ENCODE measurements at places on chromosomes 2 and 18.

DNA sequence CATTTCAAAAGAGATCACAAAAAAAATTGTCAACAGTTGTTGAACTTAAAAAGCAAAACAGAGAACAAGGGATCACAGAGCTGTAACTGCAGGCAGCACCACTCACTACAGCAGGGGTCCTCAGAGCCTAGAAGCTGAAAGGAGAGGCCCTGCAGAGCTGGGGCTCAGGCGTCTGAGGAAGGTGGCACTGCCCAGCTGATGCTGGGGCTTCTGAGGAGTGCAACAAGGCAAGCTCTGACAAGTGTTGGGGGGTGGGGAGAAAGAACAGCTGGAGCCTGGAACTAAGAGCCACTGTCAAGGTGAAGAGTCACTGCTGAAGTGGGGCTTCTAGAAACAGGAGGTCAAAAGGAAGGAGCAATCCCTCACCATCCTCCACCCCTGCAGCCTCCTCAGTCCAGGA is 46.2 kb downstream of the FTCDNL1 start:
- DNase-seq = no peak

- DNase-seq = peak; percentile 15
These were observed 6.4 kb upstream of the PTPN4 start for GRCh38 chr2:119753041-119753929.

- peak; percentile 38 for DNase-seq
These were observed 20.5 kb upstream of the KIF1A start for GRCh38 chr2:240840435-240841060.

DNA sequence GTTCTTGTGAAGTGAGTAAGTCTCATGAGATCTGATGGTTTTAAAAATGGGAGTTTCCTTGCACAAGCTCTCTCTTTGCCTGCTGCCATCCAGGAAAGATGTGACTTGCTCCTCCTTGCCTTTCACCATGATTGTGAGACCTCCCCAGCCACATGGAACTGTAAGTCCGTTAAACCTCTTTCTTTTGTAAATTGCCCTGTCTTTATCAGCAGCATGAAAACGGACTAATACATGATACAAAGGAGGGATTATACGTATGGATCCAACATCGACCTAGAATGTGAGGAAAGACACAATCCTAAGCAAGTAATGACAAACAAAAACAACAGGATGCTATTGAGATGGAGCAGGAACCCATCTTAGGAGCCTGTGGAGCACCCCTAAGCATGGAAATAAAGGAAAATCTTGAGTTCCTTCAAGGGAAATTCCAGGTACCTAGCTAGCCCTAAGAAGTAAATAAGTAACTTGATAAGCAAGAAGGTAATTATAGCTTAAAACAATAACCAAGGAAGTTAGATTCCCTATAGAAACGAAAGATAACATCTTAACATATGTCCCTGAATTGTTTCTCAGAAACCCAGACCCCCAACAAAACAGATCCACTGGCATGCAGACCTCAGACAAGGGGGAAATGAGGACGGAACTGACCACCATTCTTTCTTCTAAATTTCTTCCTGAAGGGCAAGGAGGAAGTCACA is 1.5 kb upstream of the TNFRSF11A start:
- no peak for DNase-seq

DNA sequence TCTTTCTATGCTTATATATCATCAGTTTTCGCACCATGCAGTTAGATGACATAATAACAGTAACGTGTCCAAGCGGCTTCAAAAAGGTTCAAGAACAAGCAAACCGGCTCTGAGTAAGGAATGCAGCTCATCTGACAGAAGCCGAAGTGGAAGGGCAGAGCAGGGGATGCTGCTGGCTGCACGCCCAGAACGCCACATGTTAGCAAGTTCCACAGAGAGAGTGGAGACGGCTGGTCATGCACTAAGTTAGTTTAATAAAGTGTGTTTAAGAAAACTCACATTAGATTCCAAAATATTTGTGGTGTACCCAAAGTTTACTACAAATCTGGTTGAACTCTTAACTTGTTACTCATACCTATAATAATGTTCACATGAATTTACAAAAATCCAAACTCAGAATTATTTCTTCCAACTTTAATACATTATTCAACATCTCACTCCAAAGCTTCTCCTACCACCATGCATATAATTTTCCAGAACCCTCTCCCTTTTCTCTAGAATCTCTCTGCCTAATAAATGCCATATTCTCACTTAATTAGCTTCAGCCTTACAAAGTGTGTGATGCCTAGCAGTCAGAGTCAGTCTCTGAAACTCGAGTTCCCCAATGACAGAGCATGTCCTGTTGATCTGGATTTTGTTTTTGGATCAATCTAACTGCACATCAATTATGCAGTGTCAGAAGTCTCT is 170.0 kb downstream of the DNAH7 start:
- peak; percentile 43 for DNase-seq

DNA sequence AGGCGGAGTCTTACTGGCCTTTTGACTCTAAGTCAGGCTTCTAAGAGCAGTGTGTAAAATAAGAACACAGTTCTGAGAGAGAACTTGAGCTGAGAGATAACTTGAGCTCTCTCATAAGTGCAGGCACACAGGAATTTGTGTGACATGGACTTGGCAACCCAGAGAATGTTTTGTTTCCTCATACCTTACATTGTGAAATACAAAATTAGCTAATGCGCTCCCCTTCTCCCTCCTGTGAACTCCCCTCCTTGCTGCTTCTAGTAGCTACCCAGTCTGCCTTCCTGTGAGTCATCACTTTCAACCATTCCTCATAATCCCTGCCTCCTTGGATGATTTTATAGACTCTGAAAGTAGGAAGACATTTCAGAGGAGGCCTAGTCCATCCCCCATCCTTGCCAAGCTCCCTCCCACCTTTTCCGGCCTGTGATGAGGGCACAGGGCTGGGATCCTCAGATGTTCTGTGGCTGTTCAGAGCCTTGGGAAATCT is 22.6 kb downstream of the FER1L5 start:
- DNase-seq = no peak

- no peak for DNase-seq
These were observed 49.0 kb downstream of the PIAS2 start for GRCh38 chr18:46868169-46868921.

GRCh38 chr2:42593282-42593681 is 24.9 kb downstream of the MTA3 start:
- DNase-seq = no peak

DNA sequence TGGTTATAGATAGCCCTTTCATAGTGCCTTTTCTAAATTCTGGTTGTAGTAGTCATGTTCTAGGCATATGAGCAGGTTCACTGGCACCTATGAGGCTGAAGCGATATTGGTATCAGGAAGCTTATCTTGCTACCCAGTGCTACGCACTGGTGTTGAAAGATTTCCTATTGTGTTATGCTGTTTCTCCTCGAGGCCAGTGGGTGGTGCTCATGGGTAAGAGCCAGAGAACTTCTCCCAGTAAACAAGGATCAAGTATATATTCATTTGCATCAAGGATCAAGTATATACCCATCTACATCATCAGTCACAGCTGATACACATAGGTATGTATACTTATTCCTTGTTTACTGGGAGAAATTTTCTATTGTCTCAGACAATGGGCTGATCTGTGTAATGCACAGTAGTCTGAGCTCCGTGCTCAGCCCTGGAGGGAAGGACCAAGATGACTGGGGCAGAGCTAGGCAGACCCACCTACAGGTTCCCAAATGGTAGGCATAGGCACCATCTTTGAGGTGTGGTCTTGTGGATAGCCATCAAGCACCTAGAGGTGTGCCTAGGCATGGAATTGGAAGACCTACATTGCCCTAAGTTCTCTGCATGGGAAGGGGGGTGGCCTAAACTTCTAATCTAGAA is 101.2 kb upstream of the GALNT13 start:
- DNase-seq = no peak

- DNase-seq = no peak
These were observed 53.7 kb upstream of the LRRC30 start for GRCh38 chr18:7177116-7177744.

- DNase-seq = no peak
These were observed 249.1 kb downstream of the ATAD2B start for GRCh38 chr2:23677836-23678235.

DNA sequence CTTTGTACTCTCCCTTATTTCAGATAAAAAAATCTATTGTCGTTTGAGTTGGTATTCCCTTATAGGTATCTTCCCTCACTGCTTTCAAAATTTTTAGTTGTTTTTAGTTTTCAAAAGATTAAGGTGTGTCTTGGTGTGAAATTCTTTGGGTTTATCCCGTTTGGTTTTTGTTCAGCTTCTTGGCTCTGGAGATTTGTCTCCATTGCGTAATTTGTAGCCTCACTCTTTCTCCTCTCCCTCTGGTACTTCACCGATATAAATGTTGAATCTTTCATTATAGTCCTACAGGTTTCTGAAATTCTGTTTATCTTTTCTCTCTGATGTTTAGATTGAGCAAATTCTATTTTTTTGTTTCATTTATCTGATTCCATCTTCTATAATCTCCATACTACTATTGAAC is 113.8 kb upstream of the HS6ST1 start:
- no peak for DNase-seq

GRCh38 chr2:239597216-239597615 is 196.4 kb upstream of the HDAC4 start:
- no peak for DNase-seq

DNA sequence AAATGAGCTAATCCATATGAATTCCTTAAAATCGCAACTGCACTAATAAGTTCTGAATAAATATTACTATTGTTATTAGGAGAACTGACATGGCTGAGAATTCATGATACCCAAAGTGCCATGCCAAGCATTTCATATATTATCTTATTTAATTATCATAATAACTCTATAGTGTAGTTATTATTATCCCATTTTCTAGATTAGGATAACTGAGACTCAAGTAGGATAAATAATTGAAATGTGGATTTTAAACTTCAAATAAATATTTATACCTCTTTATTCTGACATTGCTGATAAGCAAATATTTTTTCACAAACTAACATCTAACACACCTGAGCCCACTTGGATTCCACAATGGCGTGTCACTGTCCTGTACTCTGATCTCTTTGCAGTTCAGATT is 492.7 kb downstream of the IRS1 start:
- no peak for DNase-seq

GRCh38 chr2:36706021-36706876 is 9.7 kb downstream of the VIT start:
- no peak for DNase-seq

DNA sequence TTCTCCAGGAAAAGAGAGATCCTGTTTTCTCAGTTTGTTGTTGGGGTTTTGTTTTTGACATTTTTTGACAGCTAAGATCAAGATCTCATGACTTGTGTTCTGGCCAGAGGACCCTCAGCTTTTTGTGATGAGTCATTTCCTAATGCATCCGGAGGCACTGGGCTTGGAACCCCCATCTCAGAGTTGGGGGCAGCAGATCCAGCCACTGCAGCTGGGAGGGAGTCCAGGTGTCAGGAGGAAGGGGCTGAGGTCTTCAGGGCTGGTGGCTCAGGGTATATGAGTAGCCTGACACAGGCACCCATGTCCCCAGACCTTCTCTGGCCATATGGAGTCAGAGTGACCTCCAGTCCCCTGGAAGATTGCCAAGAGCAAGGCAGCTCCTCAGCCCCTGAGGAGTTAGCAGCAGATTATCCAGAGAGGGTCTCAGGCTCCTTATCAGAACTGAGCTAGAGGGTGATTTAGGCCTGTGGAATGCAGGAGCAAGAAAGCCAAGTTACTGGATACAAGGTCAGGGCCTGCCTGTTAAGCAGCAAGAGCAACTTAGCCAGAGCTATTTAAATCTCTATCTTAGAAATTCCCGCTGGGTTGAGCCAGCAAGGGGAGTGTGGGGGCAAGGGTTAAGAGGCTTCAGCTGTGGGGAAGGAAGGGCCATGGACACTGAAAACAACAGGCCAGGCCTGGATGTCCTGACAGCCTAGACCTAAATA is 62.4 kb downstream of the TANC1 start:
- DNase-seq = no peak
